ENCODE measurements at places on chromosomes 6 and 20.

DNA sequence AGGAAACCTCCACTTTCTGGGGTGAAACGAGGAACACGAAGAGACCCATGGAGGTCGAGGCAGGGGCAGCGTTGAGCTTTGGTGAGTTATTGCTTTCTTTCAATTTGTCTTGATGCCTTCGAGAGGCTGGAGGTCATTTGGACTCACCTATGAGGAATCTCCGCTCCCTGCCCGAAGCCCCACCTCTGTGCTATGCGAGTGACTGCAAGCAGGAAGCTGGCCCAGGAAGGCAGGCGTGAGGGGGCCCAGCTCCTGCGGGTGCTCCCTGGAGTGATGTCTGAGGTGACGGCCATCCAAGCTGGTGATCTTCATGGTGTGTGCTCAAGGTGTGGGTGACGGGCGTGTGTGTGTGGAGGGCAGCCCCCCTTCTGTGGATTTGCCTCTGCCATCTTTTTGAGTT is 13.0 kb downstream of the PSMG4 start:
- DNase-seq: no peak

DNA sequence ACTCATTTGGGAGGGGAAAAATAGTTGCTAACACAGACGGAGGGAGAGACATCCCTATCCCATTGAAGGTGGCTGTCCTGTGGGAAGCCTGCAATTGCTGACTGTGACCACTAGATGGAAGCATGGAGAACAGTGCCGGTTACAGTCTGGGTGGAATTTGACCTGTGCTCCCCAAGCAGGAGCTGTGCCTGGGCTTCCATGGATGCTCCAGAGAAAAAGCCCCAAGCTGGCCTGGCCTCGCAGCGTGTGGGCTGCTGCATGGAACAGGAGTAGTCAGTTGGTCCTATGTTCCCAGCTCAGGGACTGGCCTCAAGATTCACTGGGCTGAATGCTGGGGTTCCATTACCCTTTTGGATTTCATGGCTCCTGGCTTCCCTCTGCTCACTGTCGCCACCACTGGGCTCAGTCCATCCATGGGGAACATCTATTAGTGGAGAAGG is 116.3 kb upstream of the CHD6 start:
- DNase-seq: no peak

- no peak for DNase-seq
These were observed 9.2 kb downstream of the CYB5R4 start for GRCh38 chr6:83868639-83869038.

- DNase-seq: peak; percentile 63
These were observed 91.3 kb upstream of the SHLD1 start for GRCh38 chr20:5658912-5659345.

GRCh38 chr6:158481690-158482473 is 78.0 kb upstream of the TMEM181 start:
- DNase-seq: no peak

- DNase-seq: no peak
These were observed at the start of gene C6orf58 for GRCh38 chr6:127576874-127577273. Gene C6orf58, plus strand, starts transcription at chr6:127577174. Its CDS starts 12 bp downstream, at chr6:127577186.

- no peak for DNase-seq
These were observed 80.6 kb upstream of the CST7 start for GRCh38 chr20:24868396-24868927.

DNA sequence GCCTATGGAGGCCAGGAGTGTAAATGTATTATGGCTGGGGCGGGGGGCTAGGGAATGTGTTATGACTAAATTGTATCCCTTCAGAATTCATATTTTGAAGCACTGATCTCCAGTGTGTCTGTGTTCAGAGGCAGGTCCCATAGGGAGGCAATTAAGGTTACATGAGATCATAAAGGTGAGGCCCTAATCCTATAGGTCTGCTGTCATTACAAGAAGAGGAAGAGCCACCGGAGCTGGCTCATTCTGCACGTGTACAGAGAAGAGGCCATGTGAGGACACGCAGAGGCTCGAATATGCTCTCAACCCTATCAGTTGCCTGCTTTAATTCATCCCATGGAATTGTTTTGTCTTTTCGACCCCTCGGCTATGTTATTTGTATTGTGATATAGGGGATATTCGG is 76.9 kb downstream of the VTA1 start:
- no peak for DNase-seq

DNA sequence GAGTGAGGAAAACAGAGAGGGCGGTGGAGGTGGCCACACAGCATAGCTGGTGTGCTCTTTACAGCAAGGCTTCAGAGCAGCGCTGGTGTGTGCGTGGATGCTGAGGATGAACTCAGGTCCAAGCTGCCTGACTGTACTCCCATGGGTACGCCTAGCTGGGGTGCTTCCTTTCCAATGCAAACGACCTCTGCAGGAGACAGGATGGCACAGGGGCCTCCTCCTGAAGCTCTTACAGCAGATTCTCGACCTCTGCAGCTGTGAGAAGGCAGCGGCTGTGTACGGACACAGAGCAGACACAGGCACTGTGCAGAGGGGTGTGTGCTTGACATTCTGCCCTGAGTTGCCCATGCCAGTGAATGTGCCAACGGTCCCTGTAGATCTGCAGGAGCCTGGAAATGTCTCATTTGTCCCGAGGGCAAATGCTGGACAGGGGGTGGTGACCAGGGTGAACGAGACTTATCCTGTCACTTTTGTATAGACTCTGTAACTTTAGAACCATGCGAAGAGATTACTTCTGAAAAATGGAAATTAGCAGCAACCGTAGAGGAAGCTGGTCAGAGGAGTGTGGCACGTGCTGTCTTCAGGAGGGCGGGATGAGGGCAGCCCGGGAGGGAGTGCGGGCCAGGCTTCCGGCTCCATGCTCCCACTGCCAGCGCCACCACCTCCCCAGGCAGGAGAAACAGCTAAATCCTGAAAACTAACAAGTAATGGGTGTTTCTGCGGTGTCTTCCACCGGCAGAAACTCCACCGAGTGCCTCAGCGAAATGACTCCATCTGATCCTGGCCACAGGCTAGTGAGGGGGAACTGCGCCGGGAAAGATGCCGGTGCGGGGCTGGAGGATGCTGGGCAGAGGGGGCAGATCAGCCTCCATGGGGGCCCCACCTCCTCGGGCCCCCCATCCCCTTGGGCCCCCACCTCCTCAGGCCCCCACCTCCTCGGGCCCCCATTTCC is 120.9 kb upstream of the RPS6KA2 start:
- no peak for DNase-seq

- DNase-seq: peak; percentile 74
These were observed 43.7 kb upstream of the HFE start for GRCh38 chr6:26043384-26044139.

DNA sequence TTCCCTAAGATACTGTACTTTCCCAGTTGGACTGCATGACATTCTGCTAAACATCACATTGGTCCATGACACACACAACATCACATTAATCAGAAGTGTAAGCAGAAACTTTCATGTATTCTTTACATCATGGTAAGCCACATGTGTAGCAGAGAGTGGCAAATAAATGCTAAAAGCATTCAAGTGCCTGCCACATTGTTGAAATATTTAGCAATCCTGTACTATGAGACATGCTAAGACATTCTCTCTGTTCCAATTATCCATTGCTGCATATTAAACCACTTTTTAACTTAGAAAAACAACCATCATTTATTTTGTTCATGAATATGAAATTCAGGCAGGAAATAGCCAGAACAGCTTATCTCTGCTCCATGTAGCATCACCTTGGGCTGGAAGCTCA is 207.7 kb upstream of the GJE1 start:
- no peak for DNase-seq

DNA sequence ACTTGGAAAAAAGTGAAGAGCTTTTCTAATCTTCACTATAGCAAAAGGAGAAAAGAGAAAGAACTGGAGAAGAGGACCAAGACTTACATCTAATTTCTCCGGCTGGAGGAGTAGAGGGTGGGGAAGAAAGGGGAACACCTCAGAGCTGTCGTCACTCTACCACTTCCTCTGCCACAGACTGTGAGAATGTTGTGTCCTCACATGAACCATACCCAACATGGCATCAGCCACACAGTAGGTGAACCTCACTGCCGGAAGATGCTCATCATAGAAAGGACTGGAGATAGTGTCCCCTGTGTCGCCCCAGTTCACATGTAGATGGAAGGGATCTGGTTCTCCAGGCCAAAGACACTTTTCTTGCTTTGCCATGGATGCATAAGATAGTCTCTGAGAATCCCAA is 604.4 kb upstream of the NOX3 start:
- DNase-seq: no peak

- no peak for DNase-seq
These were observed 77.4 kb downstream of the FIG4 start for GRCh38 chr6:109768485-109768884.

DNA sequence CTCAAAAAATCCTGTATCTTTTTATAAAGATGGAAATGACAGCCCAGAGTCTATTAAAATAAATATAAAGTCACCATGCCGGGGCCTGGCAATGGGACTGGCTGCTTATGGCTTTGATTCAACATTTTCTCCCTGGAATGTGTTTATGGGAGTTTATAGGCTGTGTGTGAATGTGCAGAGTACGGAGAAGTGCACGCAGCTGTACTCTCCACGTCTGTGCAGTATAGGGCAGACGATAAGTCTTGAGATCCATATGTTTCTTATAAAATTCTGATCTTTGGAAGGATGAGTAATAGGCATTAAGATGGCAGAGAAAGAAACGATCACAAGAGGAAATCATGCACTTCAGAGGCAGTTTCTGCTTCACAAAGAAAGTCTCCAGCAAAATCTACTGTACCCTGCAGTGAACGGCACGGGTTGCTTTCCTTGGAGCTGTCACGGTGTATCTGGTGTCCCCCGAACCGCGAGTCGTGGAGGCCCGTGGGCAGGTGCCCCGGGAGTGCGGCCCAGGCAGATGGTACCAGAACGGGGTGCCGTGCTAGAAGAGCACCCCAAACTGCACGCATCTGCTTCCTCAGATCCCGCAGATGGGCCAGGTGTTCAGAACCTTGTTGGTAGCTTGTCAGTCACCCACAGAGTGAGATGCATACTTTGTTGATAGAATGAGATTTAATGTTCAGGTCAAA is 382.5 kb downstream of the TAF4 start:
- no peak for DNase-seq

DNA sequence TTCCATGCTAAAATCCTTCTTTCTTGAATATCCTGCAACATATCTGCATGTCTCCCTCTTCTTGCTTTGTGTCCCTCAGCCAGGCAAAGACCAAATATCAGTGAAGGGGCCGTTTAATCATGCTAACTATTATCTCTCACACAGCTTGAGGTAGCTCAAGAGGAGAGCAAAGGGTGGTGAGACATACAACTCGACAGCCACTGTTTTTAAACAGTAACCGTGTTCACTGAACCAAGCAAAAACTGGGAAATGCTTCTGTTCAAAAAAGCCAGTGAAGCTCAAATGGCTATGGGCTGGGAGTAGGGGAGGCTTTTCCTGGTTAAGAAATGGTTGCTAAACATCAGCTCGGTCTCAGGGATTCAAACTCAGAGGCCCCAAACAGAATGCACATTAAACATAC is 83.4 kb downstream of the MAP7 start:
- no peak for DNase-seq

GRCh38 chr20:57760698-57761412 is 51.0 kb upstream of the PMEPA1 start:
- DNase-seq: no peak

- no peak for DNase-seq
These were observed 42.6 kb upstream of the PXDC1 start for GRCh38 chr6:3794092-3794491.

- DNase-seq: no peak
These were observed 84.0 kb downstream of the PTPN1 start for GRCh38 chr20:50594231-50594590.

DNA sequence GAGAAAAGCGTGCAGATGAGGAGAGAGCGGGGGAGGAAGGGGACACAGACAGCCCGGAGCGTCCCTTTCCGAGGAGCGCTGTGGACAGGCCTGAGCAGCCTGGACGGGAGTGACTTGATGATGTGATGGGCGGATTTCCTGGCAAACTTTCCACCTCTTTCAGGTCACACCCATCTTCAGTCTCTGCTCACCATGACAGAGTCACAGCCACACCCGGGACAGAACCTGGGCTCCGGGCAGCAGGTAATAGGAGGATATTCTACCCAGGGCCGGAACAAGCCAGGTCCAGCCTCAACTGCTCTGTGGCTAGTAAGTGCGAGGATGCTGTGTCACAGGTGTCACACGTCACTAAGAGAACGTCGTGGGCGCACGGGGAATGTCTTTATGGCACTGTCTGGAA is 84.3 kb downstream of the THBS2 start:
- DNase-seq: no peak

DNA sequence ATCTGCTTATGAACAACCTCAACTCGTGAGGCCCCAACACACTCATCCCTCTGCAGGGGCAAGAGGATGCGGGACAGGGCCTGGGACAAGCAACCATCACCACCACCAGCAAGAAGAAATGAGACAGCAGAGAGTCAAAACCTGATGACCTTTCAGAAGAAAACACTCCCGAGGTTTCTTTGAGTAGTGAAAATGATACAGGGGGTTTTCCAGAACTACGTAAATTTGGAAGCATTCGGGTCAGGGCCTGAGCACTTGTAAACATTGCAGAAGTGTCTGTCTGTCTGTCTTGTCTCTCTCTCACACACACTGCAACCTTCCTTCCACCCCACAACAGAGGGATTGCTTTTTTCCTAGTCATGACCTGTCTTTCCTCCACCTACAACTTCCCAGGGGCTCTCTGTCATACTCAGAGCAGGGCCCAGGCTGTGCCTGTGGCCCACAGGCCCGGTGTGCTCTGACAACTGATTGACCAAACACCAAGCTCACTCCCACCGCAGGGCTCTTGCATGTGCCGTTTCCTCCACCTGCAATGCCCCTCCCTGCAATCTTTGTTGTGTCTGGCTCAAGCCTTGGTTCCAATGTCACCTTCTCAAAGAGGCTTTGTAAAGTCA is 90.9 kb downstream of the BMP7 start:
- no peak for DNase-seq

GRCh38 chr6:133756078-133756695 is 132.7 kb upstream of the TCF21 start:
- no peak for DNase-seq

- DNase-seq: no peak
These were observed 259.3 kb downstream of the TFAP2B start for GRCh38 chr6:51077821-51078518.

DNA sequence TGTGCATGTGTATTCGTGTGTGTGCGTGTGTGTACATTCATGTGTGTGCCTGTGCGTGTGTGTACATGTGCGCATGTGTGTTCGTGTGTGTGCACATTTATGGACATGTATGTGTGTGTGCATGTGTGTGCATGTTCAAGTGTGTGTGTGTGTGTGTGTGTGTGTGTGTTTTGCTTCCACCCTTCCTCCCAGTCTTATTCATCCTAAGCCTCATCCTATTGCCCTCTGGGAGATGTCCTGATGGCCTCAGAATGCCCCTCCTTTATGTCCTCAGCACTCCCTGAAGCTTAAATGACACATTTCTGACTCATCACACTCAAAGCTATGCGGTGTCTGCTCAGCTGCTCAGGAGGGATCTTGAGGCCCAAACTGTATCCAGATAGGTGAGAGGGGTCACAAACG is 76.6 kb upstream of the CCDC167 start:
- no peak for DNase-seq

Measured in ovary (tissue), 10 donors.